ENCODE measurements at places on chromosomes 11 and 22.

- DNase-seq = no peak
Observed at GRCh38 chr11:35114906-35115687, 23.9 kb upstream of the CD44 start.

DNA sequence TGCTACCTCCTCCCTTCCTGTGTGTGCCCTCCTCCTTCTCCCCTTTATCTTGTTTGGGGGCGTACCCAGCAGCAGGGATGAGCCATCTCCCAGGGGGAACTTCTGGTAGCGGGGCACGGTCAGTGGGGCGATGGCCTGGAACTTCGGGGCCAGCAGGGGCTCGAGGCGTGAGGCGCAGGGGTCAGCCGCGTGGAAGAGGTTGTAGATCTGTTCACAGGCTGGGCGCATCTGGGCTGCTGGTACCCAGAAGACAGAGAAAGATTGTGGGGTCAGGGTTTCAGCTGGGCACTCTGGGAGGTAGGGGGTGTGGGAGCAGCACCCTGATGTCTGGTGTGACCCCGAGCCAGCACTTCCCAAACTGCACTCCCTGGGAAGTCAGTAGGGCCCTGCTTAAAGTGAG, 9.1 kb downstream of the PITPNM1 start:
- DNase-seq = no peak

- DNase-seq = no peak
Observed at GRCh38 chr11:68993546-68993945, 12.8 kb upstream of the MRGPRD start.

- no peak for DNase-seq
Observed at GRCh38 chr11:130995266-130995665, 79.0 kb upstream of the SNX19 start.

DNA sequence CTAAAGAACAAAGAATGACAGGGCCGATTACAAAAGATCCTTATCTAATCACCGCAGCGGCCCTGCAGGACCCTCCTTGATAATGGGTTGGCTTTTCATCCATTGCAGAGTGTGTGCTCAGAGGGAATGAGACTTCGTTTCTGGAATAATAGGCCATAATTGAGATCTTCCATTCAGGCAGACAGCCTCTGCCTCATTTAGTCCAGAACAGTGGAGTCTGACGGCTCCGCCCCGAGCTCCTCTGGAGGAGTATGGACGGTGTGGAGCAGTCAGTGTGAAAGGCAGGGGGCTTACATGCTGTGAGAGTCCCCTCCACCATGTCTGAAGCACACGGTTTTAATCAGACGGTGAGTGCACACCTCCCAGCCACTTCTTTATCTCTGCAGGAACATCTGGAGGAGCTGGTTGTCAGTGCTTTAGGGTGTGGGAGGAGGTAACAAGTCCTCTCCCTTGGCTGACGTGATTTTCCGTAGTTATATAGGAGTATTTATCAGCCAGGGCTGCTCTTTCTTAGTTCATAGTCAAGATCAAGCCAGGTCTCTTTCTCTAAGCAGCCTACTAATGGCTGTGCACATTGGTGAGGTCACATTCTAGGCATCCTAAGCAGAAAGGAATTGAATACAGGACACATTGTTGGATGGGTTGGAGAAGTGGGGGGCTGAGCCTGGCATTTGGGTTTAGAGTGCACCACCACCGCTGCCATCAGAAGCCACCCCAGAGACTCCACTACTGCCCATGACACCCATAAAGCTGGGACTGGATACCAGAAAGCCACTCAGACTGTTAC, 1477.9 kb downstream of the TBC1D22A start:
- no peak for DNase-seq

GRCh38 chr22:18058371-18059093, 19.3 kb upstream of the PEX26 start:
- DNase-seq = no peak

- no peak for DNase-seq
Observed at GRCh38 chr22:39146256-39147101, 6.0 kb downstream of the CBX7 start.

DNA sequence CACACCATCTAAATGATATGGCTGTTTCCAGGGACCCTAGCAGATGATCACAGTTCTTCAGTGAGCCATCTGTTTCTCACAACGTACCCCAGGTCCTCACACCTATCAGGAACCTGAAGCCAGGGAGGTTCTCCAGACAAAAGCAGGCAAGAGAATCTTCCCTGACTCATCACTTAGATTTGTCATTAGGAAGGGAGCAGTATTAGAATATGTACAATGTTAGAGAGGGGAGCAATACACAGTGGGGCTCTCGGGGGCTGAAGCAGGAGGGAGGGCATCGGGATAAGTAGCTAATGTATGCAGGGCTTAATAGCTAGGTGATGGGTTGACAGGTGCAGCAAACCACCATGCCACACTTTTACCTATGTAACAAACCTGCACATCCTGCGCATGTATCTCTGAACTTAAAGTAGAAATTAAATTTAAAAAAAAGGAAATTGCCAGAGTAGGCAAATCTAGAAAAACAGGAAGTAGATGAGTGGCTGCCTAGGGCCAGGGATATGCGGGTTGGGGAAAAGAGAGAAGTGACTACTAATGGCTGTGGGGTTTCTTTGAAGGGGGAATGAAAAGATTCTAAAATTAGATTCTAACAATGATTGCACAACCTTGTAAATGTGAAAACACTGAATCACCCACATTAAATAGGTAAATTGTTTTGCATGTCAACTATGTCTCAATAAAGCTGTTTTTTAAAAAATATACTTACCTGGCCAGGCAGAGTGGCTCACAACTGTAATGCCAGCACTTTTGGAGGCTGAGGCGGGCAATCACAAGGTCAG, 14.4 kb downstream of the C22orf42 start:
- DNase-seq = no peak

GRCh38 chr11:92464822-92465221, 240.2 kb downstream of the FAT3 start:
- DNase-seq = no peak

GRCh38 chr11:31806186-31806927, 4.8 kb downstream of the PAX6 start:
- no peak for DNase-seq

- DNase-seq = no peak
Observed at GRCh38 chr11:129286813-129287212, 88.8 kb upstream of the BARX2 start.

DNA sequence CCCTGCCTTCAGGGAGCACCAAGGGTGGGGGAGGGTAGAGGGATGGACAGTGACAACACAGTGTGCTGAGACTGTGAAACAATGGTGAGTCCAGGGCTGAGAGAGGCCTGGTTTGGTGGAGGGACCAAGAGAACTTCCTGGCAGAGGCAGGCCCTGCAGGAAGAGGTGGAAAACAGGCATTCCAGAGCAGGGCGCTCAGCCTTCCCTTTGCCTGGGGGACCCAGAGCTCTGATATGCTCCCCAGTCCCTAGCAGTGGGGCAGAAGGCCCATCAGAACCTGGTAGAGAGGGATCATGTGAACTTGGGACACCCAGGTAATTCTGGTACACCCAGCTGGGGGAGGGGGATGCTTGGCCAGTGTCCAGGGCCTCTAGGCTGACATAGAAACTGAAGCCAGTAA, 17.2 kb upstream of the UVRAG start:
- no peak for DNase-seq

GRCh38 chr22:39496131-39496838, 5.8 kb upstream of the MIEF1 start:
- peak; percentile 69 for DNase-seq

DNA sequence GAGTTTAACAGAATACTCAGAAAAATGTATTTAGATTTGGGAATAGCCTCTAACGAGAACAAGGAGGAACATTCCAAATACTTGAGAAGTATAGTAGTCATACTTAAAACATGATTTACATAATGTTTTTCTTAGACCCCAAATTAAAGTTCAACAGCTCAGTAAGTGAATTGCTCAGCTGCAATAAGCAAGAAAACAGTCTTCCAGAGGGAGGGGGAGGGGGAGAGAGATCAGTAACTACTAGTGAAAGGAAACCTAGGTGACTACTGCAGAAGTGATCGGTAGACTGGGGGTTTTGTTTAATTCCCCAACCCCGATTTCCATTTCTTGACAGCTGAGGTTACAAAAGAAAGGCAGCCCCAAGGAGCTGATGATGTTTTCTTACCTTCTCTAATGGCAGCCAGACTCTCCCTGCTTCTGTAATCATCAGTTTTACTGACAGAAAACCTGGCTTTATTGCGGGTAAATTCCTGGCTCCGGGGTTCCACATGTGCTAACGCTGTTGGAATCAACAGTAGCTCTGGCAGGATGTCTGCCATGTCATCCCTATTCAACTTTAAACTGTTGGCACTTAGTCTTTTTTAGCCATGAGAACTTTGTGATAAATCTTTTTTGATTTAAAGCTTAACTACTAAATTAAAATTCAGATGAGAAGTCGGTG, 82.4 kb upstream of the BIRC3 start:
- no peak for DNase-seq

- no peak for DNase-seq
Observed at GRCh38 chr22:47034076-47034808, 271.8 kb downstream of the TBC1D22A start.
